Stimulated activated CD8-positive, alpha-beta memory T cell treated with anti-CD3 and anti-CD28 coated beads, Interleukin-12 subunit alpha, Interleukin-12 subunit beta, amount 100 ng/mL, for 4 hours (primary cell): ENCODE measurements at places on chromosomes 1 and 21.

- DNase-seq = no peak
Observed at GRCh38 chr1:204487256-204487615, 7.4 kb downstream of the PIK3C2B start.

GRCh38 chr1:212979340-212980122 is 29.2 kb downstream of the VASH2 start:
- no peak for DNase-seq

- no peak for DNase-seq
Observed at GRCh38 chr1:181353526-181353925, 129.8 kb upstream of the CACNA1E start.

GRCh38 chr1:36735939-36736730 is 253.4 kb upstream of the CSF3R start:
- no peak for DNase-seq

- DNase-seq = no peak
Observed at GRCh38 chr1:25148673-25149300, 83.5 kb downstream of the SYF2 start.

DNA sequence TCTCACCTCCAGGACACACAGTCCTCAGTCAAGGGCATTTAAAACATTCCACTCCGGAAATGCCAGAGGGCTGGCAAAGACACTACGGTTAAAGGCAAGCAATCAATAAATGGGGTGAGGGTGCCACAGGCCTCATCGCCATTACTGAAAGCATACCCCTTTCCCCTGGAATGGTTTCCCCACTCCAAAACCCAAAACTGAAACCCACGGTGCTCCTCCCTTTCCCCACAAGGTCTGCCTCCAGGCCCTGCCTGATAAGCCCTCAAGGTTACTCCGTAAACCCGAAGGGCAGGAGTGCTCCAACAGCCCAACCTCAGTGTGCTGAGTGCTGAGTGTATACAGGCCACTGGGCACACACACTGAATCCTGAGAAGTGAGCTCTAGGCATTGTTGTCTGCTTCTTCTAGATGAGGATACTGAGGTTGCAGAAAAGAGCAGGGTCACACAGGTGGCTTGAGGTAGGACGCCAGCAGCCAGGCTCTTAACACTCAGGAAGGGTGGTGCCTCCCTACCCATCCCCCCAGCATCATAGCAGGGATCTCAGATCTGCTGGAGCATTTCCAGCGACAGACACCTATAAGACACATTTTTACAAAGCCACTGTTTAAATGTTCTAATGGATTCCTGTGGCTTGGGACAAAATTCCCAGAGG is 29.0 kb downstream of the SSBP3 start:
- no peak for DNase-seq

GRCh38 chr1:25099343-25099951 is 132.9 kb downstream of the SYF2 start:
- DNase-seq = peak; percentile 15

GRCh38 chr1:79117376-79117775 is 110.8 kb upstream of the ADGRL4 start:
- no peak for DNase-seq

GRCh38 chr1:18957532-18958300 is 1.2 kb upstream of the IFFO2 start:
- DNase-seq = no peak

DNA sequence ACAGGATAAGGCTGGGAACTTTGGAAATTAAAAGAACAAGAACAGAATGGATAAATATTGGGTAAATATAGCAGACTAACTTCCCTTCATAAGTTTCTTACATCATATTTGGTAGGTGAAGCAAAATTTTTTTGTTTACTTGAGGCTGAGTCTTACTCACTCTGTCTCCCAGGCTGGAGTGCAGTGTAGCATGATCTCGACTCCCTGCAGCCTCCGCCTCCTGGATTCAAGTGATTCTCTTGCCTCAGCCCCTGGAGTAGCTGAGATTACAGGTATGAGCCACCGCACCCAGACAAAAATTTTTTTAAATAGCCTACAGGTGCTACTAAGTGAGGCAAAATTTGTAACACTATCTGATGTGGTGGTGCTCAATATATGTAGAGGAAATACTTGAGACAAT is 50.7 kb downstream of the TM2D1 start:
- no peak for DNase-seq

DNA sequence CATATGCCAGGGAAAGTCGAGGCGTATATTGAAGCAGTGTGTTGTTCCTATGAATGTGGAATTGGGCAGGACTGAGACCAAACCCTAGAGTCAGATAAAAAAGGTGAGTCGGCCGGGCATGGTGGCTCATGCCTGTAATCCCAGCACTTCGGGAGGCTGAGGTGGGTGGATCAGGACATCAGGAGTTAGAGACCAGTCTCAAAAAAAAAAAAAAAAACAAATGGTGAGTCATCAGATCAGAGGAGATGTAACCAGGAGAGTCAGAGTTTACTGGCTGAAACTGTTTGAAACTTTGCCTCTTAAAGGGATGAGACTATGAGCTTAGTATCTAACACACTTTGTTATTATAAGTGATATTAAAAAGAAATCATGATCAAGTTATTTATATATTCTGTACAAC is 26.4 kb upstream of the SYCP1 start:
- DNase-seq = no peak

GRCh38 chr1:17599954-17600300 is 60.4 kb downstream of the ARHGEF10L start:
- no peak for DNase-seq

DNA sequence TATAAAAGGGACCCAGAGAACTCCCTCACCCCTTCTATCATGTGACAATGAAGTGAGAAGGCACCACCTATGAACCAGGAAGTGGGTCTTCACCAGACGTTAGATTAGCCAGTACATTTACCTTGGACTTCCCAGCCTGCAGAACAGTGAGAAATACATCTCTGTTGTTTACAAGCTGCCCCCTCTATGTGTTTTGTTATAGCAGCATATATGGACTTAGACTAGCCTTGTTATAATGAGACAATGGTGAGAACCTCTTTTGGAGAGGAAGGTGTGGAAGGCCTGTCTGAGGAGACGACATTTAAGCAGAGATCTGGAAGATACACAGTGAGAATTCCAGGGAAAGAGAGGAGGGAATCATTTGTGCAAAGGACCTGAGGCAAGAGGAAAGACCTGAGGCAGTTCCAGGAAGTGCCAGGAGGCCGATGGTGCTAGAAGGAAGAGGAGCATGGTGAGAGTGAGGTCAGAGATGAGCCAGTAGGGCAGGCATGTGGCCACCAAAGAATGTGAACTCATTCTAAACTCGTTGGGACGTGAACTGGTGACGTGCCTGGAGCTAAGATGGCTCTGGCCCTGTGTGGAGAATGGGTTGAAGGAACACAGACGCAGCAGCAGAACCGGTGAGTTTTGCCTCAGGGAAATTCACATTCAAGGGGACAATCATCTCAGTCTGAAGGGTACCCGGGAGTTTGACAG is 98.9 kb upstream of the IRF2BP2 start:
- DNase-seq = no peak

GRCh38 chr1:12678350-12678749 is 34.5 kb downstream of the AADACL4 start:
- no peak for DNase-seq

- DNase-seq = no peak
Observed at GRCh38 chr1:156091610-156092009, 9.3 kb upstream of the MEX3A start.

DNA sequence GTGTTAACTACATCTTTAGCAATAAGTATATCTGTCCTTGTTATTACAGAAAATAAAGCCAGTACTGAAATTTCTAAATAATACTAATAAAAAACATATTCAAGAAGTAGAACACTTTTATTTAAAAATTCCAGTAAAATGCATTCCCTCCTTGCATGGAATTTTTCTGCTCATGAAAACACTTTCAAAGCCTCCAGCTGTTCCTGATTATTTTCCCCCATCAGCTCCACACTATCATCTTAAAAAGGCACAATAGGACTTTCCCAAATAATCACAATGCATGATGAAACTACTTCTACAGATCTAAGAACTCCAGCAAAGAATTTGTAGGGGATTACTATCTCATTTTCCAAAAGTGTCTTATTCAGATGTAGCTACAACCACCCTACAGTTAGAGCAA is 162.6 kb upstream of the USP25 start:
- DNase-seq = no peak

GRCh38 chr1:79006564-79006963 is at the start of gene ADGRL4:
Gene ADGRL4, minus strand, starts transcription at chr1:79006730. Its CDS starts 76 bp downstream, at chr1:79006654.
- no peak for DNase-seq

DNA sequence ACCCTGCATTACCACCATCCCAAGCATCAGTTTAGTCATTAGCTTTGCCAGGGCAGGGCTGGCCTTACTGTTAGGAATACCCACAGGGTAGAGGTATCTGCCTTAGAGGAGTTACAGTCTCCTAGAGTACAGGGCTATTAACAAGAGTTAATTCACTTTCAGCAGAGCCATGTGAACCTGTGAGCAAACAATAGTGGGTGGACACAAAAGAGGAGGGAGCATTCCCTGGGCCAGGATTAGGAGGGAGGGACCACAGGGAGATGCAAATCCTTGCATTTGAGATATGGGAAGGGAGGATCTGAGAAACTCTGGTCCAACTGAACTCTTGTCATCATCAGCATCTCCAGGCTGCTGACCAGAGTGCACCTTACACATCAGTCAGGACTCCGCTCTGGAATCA is 51.1 kb upstream of the IGSF21 start:
- no peak for DNase-seq

- no peak for DNase-seq
Observed at GRCh38 chr1:44783697-44784093, 4.3 kb downstream of the BEST4 start.

DNA sequence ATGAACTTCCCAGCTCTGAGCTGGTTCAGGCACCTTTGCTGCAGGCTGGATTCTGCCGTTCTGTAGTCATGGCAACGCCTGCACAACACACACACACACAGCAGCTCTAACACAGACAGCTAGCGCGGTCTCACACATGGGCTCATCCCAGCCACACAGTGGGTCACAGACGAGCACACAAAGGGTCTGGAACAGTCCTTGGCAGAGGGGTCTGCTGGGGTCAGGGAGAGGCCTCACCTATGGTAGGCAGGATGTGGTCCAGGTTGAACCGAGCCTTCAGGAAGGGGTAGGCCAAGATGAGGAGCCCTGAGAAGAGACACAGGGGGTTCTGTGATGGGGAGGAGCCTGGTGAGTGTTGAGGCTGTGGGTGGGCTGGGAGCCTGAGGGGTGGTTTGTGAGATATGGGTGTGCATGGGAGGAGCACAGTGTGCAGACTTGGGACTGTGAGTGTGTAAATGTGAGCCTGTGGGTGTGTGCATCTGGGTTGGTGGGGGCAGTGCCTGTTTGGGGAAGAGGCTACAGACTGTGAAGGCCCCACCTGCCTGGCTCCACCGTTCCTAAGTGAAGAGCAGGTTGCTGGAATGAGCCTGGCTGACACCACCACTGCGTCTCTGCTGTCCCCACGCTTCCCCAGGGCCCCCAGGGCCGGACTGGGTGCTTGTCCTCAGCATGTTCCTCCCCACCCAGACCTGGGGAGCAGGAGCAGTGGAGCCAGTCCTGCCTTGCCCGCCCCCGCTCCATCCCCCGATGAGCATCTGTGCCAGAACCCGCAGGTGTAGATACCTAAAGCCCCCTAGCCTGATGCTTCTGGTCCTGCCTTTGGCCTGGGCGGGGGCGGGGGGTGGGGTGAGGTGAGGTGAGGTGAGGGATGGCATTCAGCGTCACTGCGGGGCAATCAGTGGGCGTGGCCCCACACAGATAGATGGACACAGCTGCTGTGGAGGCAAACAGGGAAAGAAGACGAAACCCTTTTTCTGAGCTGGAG is 1.5 kb downstream of the KNCN start:
- DNase-seq = peak; percentile 27

DNA sequence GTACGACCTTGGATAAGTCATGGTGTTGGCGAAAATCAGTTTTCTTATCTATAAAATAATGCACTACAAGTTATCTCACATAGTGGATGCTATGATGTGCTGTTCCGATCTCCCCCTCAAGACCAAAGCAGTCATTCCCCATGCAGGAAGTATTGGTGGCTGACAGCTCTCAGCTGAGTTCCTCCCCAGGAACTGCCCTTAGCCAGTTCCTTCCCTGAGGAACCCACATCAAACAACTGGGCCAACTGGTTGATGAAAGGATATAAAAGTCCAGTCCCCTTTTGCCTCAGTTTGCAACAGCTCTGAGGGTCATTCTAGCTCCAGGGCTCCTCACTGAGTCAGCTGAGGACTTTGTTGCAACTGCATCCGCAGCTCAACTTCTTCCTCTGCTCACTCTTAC is 16.1 kb upstream of the SLAMF1 start:
- DNase-seq = no peak

- no peak for DNase-seq
Observed at GRCh38 chr1:34137411-34137810, 27.6 kb downstream of the CSMD2 start.

DNA sequence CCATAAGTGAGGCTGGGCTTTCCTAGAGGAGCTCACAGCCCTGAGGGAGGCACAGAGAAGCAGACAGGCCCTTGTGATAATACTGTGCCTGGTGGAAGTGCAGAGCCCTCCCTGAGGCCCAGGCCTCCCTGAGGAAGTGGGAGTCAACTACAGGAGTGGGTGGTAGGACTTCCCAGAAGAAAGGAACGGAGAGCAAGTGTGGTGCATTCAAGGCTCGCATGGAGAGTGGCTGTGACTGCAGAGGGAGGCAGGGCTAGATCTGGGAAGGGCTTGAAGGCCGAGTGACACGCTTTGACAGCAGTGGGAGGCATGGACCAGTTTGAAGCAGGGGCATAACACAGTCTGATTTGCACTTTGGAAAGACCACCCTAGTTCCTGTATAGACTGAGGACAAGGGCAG is 37.3 kb downstream of the AZIN2 start:
- DNase-seq = no peak

DNA sequence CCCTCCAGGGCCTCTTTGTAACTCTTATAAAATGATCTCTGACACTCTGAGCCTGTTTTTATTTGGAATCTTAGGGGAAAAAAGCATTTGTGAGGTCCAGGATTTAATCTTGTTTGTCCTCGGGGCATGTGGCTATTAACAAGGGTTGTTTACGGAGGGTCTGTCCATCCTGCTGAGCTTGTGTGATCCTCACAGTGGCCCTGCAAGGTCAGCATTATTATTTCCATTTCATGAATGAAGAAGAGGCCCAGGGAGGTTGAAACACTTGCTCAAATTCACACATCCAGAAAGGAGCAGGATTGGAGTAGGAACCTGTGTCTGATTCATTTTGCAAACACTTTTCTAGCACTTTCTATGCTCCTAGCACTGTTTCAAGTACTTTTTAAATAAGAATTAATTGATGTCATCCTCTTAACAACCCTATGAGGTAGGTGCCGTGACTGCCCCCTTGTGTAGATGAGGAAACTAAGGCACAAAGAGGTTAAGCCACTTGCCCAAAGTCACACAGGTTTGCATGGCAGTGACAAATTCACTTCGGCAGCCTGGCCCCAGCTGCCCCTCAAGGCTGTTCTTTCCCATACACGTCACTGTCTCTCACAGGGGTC is 178.9 kb downstream of the MIS18A start:
- no peak for DNase-seq

GRCh38 chr1:63731117-63732043 is 42.4 kb upstream of the ROR1 start:
- no peak for DNase-seq

GRCh38 chr1:227155004-227155403 is 163.3 kb downstream of the CDC42BPA start:
- no peak for DNase-seq
